ENCODE measurements at places on chromosomes 12 and 14.

- no peak for DNase-seq
Observed at GRCh38 chr12:6695313-6696045, 5.1 kb downstream of the PIANP start.

GRCh38 chr12:11819643-11820042 lies 170.2 kb downstream of the ETV6 start:
- no peak for DNase-seq

DNA sequence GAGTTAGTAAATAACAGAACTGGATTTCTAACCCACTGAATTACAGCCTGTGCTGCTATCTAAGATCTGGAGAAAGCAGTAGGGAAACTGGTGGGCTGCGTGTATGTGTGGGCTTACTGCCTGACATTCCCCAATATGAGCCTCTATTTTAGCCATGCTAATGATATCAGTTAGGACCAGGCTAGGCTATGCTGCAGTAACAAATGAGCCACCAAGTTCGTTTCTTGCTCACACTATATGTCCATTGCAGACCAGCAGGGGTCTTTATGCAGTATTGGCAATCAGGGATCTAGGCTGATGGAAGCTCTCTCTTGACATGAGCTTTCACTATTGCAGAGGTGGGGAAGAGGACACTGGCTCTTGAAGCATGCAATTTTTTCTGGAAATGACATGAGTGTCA lies 40.4 kb downstream of the FOS start:
- DNase-seq: no peak

DNA sequence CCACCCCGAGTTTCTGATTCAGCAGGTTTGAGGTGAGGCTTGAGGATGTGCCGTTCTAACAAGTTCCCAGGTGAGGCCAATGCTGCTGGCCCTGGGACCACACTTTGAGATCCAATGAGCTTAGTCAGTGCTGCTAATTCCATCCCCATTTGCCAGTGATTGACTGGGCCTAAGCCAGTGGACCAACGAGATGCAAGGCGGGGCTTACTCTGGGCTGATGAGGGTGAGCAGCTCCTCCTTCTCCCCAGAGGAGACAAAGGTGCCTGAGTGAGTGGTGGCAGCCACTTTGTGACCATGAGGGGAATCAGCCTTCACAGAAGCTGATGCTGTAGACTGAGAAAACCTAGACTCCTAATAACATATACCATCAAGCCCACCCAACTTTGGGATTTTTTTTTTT lies 23.1 kb upstream of the HNF1A start:
- no peak for DNase-seq

GRCh38 chr12:43736927-43737440 lies 21.6 kb downstream of the PUS7L start:
- DNase-seq: no peak

- no peak for DNase-seq
Observed at GRCh38 chr12:112168561-112168971, 43.2 kb downstream of the TRAFD1 start.

GRCh38 chr12:84159260-84159659 lies 753.3 kb downstream of the SLC6A15 start:
- DNase-seq: no peak
